ENCODE measurements at places on chromosomes 6 and 20. TPM values are rescaled to one million over a fixed set of nuclear protein-coding genes. Genes with fewer than 3 reads are reported as not detected.

Gene GGT7
- 4.0 TPM for total RNA-seq

DNA sequence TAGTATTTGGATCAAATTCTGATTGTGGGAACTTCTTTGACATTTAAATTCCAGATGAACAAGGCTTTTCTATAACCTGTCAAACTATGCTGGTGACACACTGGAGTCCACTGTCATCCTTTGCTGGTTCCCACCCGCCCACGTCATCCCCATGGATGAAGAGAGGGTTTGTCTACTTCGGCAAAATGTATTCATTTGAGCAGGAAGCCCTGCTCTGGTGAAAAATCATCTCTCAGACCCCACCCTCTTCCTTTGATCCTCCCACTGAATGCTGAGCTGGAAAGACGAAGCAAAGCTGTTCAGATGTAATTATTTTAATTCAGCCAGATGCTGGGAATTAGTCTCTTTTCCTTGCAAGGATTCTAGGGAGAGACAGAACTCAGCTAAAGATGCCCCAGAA, 50.5 kb downstream of the CPNE5 start:
- no peak for DNase-seq

DNA sequence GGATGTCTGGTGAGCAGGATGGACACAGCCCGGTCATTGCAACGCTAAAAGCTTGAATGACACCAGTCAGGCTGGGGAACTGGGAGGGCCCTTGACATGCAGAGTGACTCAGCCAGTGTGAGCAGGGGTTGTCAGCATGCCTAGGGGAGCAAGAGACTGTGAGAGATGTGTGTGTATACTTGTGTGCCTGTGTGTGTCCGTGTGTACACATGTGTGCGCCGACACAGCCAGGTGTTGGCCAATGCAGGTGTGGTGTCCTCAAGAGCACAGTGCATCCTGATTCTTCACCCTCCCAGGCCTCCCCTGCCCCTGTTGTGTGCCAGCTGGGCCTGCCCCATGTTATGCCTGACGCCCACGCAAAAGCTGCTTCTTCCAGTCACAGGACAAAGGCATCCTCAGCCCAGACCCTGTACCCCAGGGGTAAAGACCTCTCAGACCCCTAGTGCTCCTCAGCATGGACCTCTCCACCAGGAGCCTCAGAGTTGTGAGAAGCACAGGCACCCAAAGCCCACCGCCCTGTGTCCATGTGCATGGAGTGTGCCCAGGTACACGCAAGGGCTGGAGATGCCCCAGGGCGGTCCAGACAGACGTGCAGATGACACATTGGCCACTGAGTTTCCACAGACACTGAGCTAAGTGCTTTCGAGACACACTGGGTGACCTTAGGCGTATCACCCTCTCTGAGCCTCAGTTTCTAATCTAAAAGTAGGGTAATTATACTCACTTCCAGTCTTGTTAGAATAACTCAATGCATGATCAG, 16.6 kb downstream of the NRSN2 start:
- DNase-seq, result no peak

- DNase-seq, result no peak
These were observed 52.7 kb downstream of the TGM2 start for GRCh38 chr20:38112261-38112929.

Gene CGA
- not detected for total RNA-seq

GRCh38 chr6:90005048-90005827, 111.0 kb downstream of the GJA10 start:
- no peak for DNase-seq

Gene MAN1A1
- total RNA-seq, result 27.5 TPM

Gene KIF3B
- 61.2 TPM for total RNA-seq

Gene ZNF335
- total RNA-seq, result 62.6 TPM

Gene NKX2-4
- total RNA-seq, result not detected

- DNase-seq, result no peak
These were observed 409.1 kb downstream of the QKI start for GRCh38 chr6:163823577-163823976.

Gene MEI4
- total RNA-seq, result not detected

DNA sequence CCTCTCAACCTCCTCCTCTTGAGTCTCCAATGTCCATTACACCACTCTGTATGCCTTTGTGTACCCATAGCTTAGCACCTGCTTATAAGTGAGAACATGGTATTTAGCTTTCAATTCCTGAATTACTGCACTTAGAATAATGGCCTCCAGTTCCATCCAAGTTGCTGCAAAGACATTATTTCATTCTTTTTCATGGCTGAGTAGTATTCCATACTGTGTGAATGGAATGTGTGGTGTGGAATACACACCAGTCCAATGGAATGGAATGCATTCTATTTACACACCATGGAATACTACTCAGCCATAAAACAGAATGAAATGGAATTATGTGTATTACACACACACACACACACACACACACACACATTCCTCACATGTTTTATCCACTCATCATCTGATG, 116.1 kb downstream of the BACH2 start:
- no peak for DNase-seq

DNA sequence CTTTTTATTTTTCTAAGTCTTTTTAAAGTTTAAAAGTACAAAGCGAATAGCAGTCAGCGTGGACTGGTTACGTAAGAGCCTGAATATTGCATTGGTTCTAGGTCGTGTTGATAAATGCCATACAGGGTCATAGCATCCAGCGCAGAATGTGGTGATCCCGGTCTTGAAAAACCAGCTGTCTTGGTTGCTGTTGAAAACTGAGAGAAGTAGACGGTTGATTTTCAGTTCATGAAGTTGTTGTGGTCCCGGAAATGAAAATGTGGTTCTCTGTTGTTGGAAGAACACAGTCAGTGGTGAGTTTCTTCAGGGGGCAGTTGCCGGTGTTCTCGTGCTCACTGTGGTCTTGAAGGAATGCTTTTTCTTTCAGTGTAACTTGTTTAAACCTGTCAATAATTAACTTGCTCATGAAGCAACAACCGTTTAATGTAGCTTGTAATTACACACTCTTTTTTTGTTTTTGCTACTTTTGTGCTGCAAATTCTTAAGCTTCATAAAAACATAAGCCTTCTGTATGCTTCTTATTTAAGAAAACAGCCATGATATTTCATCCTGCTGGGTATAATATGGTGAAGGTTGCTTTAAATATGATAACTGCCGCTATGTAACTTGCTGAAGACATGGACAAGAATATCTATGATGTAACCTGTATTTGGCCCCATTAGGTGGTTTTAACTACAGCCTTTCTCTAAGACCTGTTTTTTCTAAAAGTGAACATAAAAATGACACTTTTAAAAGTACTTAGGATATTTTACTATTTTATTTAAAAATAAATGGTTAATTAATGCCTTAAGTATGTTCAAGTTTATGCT, 64.8 kb upstream of the KIF25 start:
- DNase-seq, result no peak
